ENCODE measurements at places on chromosomes 2 and 18.

- peak; percentile 73 for DNase-seq
Observed at GRCh38 chr2:636641-637405, 40.4 kb downstream of the TMEM18 start.

DNA sequence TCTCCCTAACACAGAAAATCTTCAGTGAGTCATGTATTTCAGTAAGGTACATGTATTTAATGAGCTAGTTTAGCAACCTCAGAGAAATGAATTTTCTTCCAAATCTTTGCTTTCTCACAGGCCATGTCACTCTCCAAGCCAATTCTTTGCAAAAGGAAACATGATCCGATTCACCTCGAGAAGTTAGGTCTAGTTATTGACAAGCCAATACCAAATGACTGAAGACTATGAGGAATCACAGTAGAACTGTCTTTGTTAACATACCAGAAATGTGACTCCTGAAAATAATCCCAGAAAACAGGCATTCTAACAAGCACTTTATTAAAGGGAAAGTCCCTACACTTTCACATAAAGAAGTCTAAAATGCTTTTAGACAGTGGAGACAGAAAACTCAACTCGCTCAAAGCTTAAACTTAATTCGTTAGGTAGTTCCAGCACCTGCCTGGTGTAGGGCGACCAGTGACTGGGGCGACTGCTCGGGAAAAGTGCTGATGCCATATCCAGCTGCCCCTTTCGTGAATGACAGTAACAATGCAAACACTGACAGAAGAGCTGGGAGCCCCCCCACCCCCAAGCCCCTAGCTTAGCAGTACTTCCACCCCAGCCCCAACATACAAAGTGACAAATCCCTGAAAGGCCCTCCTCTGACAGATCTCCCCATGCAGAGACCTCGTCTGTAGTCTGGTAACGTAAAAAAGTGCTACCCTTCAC, 1.8 kb downstream of the MEMO1 start:
- peak; percentile 41 for DNase-seq

GRCh38 chr2:233156001-233156400, 95.5 kb upstream of the ATG16L1 start:
- no peak for DNase-seq

DNA sequence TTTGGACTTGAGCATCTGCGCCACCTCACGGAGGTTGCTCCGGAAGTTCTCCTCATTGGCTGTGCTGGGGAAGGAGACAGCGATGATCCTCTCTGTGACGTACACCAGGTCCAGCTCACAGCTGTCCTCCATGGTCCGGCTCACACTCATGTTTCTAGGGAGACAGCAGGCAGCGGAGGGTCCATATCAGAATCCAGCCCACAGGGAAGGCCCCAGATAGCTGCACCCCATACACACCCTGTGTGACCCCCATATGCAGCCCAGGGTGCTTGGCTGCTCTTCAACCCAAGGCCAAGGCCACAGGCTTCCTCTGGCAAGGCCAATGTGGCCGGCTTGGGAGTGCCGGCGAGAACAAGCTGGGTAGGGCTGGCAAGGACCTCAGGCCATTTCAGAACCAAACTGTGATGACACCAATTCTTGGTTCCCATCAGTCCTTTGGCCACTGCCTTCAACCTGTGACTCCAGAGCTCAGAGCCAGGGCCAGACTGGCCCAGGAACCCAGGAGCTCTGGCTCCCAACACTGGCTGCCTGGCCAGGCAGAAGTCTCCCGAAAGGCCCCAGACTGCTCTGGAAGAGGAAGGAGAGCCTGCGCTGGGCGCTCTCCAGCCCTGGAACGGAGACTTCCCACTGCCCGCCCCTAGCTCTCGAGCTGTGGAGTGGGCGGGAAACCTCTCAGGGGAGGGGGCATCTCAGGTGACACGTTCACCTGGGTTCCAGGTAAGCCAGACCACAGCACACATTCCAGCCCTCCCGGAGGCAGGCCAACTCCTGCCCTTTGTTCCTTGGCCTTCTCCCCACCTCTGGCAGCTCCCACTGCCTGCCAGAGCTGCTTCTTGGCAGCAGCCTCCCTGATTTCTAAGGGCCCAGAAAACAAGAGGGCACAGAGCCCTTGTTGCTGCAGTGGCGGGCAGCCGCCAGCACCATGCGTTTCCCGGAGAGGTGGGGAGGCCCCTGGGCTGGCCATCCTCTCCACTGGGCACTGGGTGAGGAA, 104.7 kb downstream of the TNS1 start:
- DNase-seq = peak; percentile 34

DNA sequence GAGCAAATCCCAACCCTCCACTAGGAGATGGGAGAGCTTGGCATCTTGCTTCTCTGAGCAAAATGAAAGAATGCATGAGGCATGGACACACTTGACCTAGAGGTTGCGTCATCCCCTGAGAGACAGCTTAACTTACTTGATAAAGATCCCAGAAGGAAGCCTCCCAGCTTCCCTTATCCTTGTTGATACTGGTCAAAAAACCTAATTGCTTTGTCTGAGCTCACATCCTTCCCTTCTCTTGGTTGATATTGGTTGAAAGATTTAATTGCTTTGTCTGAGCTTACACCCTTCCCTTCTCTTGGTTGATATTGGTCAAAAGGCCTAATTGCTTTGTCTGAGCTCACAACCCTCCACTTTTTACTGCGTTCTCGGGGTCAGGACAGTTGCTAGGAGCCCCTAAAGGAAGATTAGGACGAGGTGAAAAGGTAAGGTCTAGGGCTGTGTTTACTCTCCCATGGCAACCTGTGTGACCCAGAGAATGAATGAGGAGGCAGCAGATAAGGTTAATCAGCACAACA, 12.2 kb upstream of the BOD1L2 start:
- no peak for DNase-seq

DNA sequence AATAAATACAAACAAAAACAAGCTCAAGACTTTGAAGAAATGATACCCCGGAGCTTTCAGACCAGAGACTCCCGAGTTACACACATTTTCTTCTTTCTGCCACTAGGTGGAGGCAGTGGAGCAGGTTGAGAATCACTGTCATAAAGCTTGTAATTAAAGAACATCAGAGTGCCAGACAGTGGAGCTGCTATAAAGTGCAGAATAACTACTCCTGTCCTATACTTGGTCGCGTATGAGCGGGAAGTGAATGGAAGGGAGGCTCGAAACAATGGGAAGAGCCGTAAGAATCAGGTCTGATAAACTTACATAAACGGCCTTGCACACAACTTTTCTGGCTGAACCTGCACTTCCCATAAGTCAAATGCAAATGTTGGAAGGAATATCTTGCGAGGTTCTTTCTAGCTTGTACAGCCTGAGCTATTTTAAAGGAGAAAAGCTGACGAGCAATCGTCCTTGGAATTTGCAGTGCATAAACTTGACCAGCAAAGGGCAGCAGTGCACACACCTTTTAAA, 189.0 kb downstream of the RPIA start:
- DNase-seq = peak; percentile 65

GRCh38 chr2:58698620-58699019, 457.5 kb upstream of the FANCL start:
- no peak for DNase-seq

- DNase-seq = no peak
Observed at GRCh38 chr2:147718831-147719230, 126.0 kb upstream of the ACVR2A start.

GRCh38 chr2:205484215-205484614, 198.1 kb upstream of the NRP2 start:
- DNase-seq = no peak

GRCh38 chr2:80019571-80020460, 284.7 kb downstream of the LRRTM1 start:
- DNase-seq = no peak

DNA sequence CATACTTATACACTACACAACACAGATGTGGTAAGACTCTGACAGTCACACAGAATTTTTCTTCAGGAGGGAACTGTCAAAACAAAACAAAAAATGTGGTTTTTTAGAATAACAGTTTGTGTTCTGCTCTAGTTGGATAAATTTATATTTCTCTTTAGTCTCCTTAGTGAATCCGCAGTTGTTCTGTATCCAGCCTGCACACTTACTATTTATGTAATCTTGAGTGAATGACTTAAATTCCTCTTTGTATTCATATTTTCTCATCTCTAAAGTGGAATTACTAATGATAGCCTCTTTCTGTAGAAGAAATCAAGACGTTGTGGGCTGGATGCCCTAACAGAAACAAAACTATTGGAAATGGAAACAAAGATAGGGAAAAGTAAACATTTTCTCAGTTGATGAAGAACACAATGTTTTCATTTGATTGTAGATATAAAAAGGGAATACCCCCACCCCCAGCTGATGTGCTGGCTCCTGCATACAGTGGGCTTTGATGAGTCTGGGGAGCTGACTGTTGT, 375.2 kb downstream of the TRIB2 start:
- no peak for DNase-seq

- peak; percentile 37 for DNase-seq
Observed at GRCh38 chr2:71852141-71852711, 295.4 kb downstream of the CYP26B1 start.

DNA sequence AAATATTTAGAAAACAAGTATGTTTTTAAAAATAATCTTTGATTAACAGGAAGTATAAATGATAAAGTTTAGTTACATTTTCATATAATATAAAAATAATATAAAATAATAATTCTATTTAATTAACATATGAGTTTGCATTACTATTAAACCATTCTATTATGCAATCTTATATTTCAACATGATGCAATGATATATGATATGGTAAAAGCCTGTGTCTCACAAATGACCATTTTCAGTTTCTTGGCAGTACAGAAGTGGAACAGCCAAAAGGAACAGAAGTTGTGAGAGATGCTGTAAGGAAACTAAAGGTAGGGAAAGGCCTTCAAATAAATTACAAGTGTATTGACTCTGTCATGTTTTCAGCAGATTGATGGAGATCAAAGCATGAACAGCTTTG, 230.8 kb downstream of the GULP1 start:
- no peak for DNase-seq

DNA sequence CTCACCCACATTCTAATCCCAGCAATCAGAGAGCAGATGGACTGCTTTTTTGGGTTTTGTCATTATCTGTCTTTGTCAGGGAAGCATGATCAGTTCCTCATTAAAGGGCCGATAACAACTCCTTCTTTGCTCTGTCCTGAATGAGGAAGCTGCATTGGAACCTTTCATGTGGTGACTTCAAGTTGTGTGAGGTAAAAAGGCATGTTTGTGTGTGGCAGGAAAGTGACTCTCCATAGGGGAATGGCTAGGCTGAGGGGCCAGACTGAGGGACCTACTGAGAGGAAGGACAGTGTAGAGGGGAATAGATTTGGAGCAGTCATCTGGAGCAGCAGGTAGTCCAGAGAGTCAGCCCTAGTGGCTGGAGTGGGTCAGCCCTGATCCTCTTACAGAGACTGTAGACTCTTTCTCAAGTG, 23.6 kb upstream of the LRRTM1 start:
- no peak for DNase-seq

DNA sequence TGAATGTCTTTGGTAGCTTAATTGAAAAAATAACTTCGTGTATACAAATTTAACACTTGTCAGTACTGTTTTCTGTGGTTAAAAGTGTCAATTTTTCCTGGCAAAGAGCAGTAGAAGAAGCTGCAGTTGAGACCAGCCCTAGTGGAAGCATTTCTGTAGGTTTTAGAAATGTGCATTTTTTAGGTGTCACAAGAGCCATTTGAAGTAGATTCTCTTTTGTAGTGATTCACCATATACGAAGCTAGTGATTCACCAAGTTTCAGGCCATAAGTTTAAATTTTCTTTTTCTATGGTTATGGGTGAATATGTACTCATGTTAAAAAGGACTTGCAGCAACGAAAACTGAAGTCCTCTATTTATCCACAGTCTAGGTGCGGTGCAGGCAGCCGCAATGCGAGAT, 4.2 kb downstream of the NABP1 start:
- no peak for DNase-seq

GRCh38 chr2:38407111-38407682, 30.1 kb upstream of the ATL2 start:
- DNase-seq = no peak

GRCh38 chr2:176581557-176582165, 312.4 kb downstream of the MTX2 start:
- DNase-seq = no peak

- DNase-seq = no peak
Observed at GRCh38 chr18:70151614-70152013, 53.9 kb downstream of the RTTN start.

GRCh38 chr2:183123959-183124221, 353 bp upstream of the NUP35 start:
- no peak for DNase-seq

DNA sequence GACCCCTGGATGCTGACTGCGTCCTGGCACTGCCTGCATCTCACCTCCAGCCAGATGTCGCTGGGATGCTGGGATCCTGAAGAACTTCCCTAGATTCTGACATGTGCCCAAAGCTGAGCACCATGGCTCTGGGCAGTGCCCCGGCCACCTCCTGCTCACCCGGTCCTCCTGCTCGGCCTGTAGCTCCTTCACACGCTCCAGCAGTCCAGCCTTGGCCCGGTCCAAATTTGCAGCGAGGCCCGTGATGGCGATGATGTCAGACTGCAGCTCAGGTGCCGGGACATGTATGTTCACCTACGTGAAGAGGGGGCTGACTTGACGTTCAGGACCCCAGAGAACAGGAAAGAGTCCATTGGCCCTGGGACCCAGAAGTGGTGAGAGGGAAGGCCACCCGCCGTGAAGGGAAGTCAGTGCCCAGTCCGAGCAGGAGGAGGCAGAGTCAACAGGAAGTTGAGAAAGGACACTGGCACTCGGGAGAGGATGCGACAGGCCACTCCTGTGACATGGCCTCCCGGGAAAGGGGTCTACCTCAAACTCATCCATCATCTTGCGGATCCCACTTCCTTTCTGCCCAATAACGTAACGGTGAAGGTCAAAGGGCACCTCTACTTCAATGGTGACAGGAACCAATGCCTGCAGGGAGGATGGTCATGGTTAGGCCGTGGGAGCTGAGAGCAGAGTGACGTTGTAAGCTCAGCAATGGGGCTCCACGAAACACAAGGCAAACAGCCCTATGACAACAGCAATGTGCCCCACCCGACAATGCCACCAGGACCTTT, 46.7 kb downstream of the ANO7 start:
- no peak for DNase-seq

DNA sequence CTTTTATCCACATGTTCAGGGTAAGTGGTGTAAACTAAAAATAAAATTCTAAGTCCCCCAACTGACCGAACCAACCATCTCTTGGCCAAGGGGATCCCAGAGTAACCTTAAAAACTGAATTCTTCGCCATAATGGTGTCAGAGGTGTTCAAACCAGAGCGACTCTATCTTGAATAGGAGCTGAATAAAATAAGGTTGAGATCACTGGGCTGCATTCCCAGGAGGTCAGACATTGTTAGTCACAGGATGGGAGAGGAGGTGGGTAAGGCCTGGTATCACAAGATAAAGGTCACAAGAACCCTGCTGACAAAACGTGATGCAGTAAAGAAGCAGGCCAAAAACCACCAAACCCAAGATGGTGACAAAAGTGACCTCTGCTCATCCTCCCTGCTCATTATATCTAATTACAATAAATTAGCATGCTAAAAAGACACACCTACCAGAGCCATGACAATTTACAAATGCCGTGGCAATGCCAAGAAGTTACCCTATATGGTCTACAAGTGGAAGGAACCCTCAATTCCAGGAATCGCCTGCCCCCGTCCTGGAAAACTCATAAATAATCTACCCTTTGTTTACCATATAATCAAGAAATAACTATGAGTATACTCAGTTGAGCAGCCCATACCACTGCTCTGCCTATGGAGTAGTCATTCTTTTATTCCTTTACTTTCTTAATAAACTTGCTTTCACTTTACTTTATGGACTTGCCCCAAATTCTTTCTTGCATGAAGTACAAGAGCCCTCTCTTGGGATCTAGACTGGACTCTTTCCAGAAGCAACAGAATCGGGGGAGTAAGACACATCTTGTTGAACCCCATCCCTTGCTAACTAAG, 302.4 kb downstream of the STK39 start:
- DNase-seq = peak; percentile 52

GRCh38 chr18:47113796-47114540, 36.3 kb downstream of the HDHD2 start:
- peak; percentile 24 for DNase-seq

All from astrocyte of the hippocampus (primary cell).